ENCODE measurements at places on chromosomes 7 and 10. TPM values are rescaled to one million over a fixed set of nuclear protein-coding genes. Genes with fewer than 3 reads are reported as not detected.

DNA sequence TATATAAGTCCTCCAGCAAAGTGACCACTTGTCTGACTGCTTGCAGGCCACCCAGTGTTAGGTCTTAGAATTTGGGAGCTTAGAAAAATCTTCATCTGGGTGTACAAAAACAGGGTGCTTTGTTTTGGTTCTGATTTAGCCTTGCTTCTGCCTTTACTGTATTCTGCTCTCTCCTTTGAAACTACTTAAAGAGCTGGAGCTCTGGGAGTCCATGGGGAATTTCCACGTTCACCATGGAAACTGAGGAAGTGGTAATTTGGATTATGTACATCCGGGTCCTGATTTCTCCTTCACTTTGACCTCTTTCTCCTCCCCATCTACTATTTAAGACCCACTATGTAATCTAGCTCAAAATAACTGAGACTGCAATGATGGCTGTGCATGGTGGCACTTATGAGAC is 103.0 kb downstream of the JAZF1 start:
- DNase-seq = peak; percentile 69

DNA sequence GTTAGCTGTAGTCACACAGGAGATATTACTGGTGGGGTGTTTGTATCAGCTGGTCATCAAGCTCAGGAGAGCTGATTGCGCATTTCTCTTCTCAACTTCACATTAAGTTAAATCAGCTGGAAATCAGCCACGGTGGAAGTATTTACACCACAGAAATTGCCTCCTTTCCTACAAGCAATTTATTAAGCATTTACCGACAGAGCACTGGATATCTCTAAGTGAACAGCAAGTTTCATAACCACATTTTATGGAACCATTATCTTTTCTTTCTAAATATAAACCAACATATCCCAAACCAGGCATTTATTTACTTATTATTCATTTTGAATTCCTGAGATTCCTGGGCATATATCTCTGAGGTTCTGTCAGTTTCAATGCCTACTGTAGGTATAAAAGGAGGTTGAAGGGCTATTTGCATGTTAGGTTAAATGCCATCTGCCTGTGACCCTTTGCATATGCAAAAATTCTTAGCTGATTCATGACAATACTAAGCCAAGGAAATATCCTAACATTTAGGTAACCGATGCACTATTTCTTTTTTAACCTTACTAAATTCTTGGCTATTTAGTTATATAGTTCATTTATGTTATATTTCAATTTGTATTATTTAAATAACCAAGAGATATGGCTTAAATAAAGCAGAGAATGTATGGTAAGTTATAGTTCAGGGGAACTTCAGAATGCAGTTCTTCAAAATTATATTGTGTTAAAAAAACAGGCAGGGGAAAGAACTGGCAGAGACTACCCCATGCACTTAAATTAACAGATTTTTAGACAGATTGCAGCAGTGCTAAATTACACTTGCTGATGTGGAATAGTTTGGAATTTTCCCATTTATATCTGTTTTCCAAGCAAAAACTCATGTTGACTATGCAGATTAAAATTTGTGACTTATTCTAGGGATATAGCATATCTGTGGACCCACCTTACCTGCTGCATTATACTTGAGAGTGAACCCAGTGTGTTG is 56.8 kb downstream of the DYNC1I1 start:
- DNase-seq = no peak

DNA sequence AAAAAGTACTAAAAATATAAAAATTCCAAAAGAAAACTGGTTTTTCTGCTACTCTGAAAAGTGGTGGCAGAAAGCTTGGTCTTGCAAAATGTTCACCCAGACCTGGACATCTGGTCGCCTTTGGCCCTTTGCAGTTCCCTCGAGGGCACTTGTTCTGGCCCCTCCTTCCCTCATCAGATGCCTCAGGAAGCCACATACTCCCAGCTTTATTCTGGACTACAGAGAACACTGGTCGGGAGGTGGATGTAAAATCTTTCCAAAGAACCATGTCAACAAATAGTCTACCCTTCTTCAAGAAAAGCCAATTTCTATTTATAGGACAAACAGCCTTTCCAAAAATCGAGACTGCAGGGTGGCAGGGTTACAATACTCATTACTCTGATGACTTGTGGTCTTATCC is 726.1 kb downstream of the TNS3 start:
- DNase-seq = no peak

DNA sequence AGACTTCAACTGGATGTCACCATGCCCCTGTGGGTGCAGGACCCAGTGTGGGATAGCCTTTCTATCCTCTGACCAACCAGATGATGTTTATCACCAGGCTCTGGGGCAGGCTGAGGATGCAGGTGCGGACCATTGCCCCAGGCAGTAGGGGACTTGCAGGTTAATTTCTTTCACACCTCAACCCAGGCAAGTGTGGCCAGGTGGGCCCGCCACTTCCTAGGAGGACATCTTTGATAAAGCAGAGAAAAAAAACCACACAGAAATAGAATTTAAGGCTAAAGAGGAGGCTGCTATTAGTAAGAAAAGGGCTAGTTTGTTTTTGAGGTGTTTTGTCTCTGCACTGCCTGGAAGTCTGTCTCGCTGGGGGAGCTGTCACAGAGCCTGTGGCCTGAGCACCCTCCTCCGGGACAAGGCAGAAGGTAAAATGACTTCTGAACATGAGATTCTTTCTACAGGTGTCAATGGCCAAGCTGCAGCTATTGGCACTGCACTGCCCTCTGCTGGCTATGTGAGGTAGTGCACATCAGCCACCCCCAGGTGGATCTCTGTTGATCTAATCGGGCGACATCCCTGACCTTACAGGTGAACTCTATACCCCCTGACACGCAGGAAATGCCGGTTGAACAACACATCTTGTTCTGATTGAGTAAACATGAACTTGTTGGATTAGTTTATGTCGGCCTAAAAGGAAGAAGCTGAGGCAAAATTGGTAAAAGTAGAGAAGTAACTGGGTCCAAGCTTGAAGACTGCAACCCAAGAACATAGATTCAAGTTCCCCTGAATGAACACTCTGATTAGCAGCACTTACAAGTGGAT is 21.0 kb downstream of the UPP1 start:
- peak; percentile 45 for DNase-seq

GRCh38 chr10:62108759-62109586 is 159.7 kb downstream of the RTKN2 start:
- no peak for DNase-seq

DNA sequence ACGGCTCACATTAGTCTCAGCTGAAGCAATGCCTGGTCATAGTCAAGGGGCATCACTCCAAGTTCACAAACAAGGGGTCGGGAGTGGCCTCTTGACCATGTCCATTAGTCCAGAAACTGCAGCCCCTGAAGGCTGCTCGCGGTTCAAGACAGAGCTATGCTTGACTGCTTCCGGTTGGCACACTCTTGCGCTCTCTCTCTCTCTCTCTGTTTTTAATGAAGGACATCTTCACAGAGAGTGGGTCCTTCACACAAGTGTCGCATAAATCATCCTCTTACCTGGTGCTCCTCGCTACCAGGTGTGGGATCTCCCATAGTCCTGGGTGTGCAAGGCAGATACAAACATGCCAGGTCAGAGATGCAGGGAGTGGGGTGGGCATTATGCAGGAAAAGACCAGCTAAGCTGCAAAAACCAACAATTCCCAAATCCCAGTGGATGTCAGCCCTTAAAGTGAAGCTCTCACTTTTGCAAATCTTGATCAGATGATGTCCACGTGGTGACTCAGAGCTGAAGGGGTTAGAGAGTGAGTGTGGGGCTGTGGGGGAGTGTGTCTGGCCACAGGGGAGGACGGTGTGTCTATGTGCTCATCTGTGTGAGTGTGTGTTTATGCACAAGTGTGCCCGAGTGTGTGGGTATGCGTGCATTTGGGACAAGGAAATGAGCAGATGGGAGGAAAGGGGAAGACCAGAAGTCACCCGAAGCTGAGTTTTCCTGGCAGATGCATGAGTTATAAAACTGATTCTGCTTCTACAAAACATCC is 83.7 kb upstream of the PPP2R2D start:
- no peak for DNase-seq

DNA sequence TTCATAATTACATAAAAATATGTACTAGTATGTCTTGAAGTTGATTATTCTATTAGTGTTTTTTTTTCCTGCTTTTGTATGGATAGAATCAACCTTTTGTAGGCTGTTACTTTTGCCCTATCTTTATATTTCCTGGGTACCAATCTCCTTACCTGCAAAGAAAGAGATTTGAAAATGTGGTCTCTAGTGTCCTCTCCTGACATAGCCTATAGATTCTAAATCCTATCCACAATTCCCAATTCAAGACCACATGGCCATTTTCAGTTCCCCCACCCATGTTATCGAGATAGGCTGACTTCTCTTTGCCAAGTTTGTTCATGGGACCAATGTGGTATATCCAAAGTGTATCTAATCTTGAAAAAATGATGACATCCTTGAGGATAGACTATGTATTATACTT is 269.4 kb upstream of the SEMA3D start:
- no peak for DNase-seq

- DNase-seq = no peak
Measured at GRCh38 chr10:1063232-1063865, 7.2 kb downstream of the WDR37 start.

GRCh38 chr7:91240376-91240941 is 23.8 kb upstream of the FZD1 start:
- peak; percentile 98 for DNase-seq

GRCh38 chr7:90788052-90788451 is 191.9 kb downstream of the CDK14 start:
- peak; percentile 95 for DNase-seq

GRCh38 chr10:60441515-60441914 is 51.8 kb upstream of the ANK3 start:
- no peak for DNase-seq

GRCh38 chr7:4739528-4739992 is 35.9 kb upstream of the AP5Z1 start:
- peak; percentile 65 for DNase-seq

- DNase-seq = peak; percentile 7
Measured at GRCh38 chr10:113802997-113803396, 50.9 kb downstream of the DCLRE1A start.

DNA sequence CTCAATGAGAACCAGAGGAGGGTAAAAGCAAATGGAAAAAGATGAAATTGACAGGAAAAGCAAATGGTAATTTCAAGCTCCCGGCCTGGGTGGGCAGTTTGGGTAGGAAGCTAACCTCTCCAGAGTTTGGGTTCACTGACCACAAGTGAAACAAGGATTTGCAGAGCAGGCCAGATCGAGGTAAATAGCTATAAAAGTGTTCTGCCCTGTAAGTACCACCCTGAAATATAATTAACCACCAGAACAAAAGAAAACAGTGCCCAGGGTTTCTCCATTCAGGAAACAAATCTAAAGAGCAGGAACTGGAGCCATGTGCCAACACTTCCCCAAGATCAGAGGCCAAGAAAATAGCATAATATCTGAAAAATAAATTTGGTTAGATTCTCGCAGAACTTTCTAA is 276.7 kb upstream of the MEOX2 start:
- DNase-seq = no peak

DNA sequence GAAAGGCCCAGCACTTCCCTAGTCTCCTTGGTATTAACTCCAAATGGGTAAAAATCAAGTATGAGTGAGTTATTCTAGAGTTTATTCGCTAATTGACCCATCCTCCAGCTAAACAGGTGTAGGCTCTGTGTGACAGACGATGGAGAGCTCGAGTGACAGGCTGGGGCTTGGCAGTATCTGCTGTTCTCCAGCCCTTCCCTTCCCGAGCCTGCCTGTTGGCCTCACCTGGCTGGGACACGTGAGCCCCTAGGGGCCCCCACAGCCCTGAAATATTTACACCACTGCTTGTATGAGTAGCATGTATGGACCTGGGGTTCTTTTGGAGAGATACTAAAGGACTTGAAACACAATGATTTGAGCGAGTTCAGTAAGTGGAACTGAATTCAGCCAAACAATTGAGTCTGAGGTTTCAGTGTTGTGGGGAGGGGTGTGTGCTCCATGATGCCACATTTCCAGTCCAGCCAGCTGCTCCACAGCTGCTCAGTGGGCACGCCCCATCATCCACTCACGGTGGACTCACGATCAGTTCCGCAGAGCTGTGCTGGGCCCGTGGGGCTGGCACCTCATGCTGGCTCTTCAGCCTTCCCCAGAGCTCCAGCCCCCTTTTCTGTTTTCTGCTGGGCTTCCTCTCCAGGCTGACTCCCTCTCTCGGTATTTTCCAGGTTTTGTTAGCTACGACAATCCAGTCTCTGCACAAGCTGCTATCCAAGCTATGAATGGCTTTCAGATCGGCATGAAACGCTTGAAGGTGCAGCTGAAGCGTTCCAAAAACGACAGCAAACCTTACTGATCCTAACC is 283.0 kb downstream of the USP6NL start:
- peak; percentile 85 for DNase-seq

Gene TFEC
- 1.2 TPM for total RNA-seq

Gene VPS50
- 25.5 TPM for total RNA-seq

Gene KCP
- total RNA-seq = 0.58 TPM

Gene PITX3
- 12.5 TPM for total RNA-seq

Gene PLEKHS1
- total RNA-seq = 0.04 TPM

Gene PLXDC2
- 49.9 TPM for total RNA-seq

Gene SLC16A9
- 7.0 TPM for total RNA-seq

Gene LBX1
- total RNA-seq = 3.3 TPM

Gene HOXA9
- 16.6 TPM for total RNA-seq
